EH (cell line): ENCODE measurements at places on chromosomes 4 and X.

DNA sequence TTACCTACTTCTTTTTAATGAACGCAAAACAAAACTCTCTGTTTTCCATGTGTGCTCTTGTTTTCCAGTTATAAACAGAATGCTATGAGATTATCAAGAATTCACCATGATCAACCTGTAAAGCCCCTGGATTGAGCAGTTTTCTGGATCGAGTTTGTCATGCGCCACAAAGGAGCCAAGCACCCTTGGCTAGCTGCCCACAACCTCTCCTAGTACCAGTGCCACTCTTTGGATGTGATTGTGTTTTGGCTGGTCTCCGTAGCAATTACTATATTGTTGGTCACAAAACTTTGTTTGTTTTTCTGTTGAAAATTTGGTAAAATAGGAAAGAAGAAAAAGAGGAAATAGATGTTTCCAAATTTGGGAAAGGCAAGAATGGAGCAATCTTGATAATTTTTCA lies 51.1 kb downstream of the UGT2B7 start:
- DNase-seq, result no peak

DNA sequence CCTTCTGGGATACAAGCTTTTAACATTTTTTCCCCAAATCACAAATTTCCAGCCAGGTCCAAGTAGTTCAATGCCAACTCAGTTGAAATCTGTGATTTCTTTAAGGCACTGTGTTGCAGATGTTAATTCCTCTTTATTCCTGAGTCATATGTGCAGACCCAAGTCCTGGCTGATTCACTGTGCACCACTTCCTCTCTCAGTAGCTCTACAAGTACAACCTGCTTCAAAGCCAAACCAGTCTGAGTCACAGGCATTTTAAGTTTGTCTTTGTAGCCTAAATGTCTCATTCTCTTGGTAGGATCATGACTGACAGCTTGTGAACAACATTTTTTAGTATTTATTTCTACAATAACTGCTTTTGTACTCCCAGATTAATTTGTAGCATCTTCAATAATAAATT lies 165.6 kb upstream of the S100G start:
- DNase-seq, result peak; percentile 91

DNA sequence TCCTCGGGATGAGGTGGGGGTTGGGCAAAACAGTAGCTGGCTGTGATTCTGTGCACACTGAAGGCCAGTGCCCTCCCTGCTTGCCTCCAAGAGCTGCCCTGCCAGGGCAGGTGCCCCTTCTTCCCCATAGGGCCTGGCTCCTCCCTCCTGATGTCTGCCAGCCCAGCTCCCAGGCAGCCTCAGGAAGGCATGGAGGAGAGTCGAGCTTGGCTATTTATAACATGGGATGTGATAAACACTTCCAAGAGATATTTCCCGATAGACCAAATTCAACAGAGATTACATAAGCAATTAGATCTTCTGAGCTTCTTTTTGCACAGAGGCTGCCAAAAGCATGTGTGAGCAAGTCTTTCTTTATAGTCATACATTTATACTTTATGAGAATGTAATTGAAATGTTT lies 45.3 kb upstream of the PJA1 start:
- DNase-seq, result peak; percentile 10

- DNase-seq, result no peak
Measured at GRCh38 chr4:31545330-31545729, 825.2 kb downstream of the PCDH7 start.

DNA sequence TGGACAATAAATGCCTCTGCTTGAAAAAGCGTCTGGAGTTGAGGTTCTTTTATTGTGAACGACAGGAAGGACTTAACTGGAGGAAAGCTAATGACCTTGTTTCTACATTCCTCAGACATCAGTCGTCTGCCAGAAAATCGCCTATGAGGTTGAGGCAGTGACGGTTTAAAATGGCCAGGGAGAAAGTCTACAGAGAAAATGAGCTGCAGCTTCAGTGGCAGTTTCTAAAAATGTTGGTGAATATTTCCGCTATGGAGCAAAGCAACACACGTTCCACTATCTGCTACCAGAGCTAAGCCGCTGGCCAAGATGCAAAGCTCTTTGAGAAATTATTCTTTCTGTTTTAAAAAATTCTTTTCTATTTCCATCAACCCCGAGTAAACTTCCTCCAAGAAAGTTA lies 116.9 kb upstream of the GALNT7 start:
- DNase-seq, result peak; percentile 22

- no peak for DNase-seq
Measured at GRCh38 chr4:6887591-6888371, 21.8 kb upstream of the TBC1D14 start.

- DNase-seq, result peak; percentile 55
Measured at GRCh38 chrX:34365471-34365870, 233.4 kb upstream of the FAM47A start.

GRCh38 chrX:40476958-40477357 lies 103.8 kb upstream of the ATP6AP2 start:
- DNase-seq, result no peak

GRCh38 chr4:172680691-172681090 lies 487.9 kb upstream of the GALNT7 start:
- DNase-seq, result no peak

GRCh38 chr4:81207828-81208227 lies 7.2 kb downstream of the PRKG2 start:
- DNase-seq, result peak; percentile 79

DNA sequence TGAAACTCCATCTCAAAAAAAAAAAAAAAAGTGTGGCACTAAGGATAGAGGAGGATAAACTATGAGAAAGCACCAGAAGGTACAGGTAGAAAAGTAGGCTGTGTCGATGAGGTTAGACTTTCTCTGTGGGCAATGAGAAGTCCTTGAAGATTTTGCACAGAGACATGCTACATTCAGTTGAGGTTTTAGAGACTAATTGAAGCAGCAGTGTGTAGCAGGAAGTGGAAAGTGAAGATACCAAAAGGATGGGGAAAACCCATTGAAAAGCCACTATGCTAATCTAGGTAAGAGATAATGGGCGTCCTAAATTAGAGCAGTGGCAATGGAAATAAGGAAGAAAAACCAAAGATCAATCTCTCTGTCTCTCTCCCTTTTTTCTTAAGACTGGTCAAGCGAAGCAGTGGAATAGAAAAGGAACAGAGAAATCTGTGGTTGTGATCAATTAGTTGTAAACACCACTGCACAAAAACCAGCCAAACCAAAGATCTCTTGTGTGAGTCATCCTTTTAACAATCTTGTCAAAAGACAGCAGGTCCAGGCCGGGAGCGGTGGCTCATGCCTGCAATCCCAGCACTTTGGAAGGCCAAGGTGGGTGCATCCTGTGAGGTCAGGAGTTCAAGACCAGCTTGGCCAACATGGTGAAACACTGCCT lies 3.5 kb downstream of the SPINK2 start:
- no peak for DNase-seq

DNA sequence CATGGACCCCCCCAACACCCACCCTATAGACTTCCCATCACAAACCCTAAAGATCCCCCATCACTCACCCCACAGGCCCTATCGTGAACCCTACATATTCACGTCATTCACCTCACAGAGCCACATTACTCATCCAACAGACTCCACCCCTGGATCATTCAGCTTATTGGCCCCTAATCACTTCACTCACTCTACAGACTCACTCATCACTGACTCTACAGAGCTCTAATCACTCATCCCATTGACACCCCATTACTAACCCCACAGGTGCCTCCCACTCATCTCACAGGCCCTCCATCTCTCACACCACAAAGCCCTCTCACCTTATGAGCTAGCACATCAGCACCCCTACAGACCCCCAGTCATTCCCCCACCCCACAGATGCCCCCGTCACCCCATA lies 6.3 kb upstream of the TBC1D25 start:
- DNase-seq, result no peak

DNA sequence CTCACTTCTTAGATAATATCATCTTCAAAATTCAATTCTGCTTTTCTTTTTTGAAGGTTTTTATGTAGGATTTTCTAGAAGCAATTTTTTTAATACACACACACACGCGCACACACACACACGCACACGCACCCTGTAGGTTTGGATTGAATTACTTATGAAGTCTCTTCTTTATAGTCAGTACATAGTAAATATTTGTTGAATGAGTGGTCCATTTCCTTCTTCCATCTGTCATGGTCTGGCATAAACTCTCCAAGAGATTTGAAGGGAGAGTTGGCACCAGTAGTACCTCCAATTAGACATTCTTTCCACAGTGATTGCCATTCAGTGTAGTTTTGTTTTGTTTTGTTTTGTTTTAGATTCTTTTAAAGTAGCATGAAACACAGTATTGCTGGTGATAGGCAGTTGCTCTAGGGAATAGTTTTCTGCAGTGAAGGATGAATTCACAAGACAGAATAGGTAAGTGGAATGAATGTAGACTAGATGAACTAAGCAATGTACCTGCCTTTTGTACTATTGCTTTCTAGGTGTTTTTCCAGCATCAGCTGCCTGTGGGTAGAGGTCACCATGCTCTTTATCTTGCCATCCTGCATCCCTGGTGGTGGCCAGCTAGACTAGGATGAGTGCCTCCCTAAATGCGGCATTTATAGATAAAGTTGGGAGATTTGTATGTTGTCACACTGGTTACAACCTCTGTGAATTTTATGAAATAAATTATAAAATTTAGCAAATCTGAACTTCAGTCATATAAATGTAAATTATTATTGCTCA lies 20.5 kb downstream of the PDLIM5 start:
- DNase-seq, result peak; percentile 91

GRCh38 chrX:118519411-118520215 lies 24.0 kb downstream of the DOCK11 start:
- DNase-seq, result peak; percentile 72

- peak; percentile 76 for DNase-seq
Measured at GRCh38 chr4:7987148-7987989, 47.7 kb upstream of the AFAP1 start.

- DNase-seq, result no peak
Measured at GRCh38 chrX:25226151-25226550, 210.4 kb upstream of the ARX start.

DNA sequence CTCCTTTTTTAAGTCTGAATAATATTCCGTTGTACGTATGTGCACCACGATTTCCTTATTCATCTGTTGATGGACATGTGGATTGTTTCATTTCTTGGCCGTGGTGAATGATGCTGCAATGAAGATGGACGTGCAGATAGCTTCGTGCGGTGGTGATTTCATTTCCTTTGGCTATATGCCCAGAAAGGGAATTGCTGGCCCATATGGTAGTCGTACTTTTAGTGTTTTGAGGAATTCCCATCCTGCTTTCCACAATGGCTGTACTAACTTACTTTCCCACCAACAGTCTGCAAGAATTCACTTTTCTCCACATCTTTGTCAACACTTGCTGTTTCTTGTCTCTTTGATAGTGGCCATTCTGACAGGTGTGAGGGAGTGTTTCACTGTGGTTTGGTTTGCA lies 12.8 kb downstream of the ZFP42 start:
- DNase-seq, result peak; percentile 81

GRCh38 chr4:183204793-183205192 lies 105.7 kb downstream of the WWC2 start:
- no peak for DNase-seq

- no peak for DNase-seq
Measured at GRCh38 chr4:81648576-81649275, 177.0 kb upstream of the RASGEF1B start.

GRCh38 chr4:3834663-3835521 lies 68.7 kb downstream of the ADRA2C start:
- DNase-seq, result no peak
